ENCODE measurements at places on chromosomes 12 and 14. TPM values are rescaled to one million over a fixed set of nuclear protein-coding genes. Genes with fewer than 3 reads are reported as not detected.
A peak's percentile ranks its signal among the peaks of the same experiment; 100 is the strongest.

The IGFBP6 gene
- total RNA-seq, result 2.3 TPM

- peak; percentile 74 for DNase-seq
These were observed 2.7 kb downstream of the CMTM5 start for GRCh38 chr14:23379366-23380196.

The CLIP1 gene
- 61.5 TPM for total RNA-seq

- no peak for DNase-seq
These were observed 1.2 kb upstream of the FGD4 start for GRCh38 chr12:32398181-32398580.

DNA sequence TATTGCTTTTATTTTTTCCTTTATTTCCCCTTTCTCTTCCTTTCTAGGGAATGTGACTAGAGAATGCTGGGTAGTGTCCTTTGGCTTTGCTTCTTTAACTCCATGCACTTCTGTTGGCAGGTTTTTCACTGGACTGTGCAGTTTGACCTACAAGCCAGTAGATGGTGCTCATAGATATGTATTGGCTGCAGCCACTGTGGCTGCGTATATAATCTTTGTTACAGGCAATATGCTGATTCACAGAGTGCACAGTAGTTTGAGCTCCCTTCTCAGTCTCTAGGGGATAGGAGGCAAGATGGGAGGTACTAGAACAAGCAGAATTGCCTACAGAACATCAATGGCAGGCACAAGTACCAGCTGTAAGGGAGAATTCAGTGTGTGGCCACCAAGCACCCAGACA, 503.5 kb downstream of the LRFN5 start:
- DNase-seq, result no peak

The DEPDC4 gene
- total RNA-seq, result 2.0 TPM

GRCh38 chr12:84421103-84421502, 491.5 kb downstream of the SLC6A15 start:
- no peak for DNase-seq

GRCh38 chr12:76646366-76646765, 86.8 kb upstream of the OSBPL8 start:
- DNase-seq, result no peak

The LHX5 gene
- total RNA-seq, result not detected

GRCh38 chr14:21069388-21070082, 569 bp upstream of the ARHGEF40 start:
- DNase-seq, result no peak

The TRIM9 gene
- 1.7 TPM for total RNA-seq

GRCh38 chr14:95774265-95775160, 60.6 kb upstream of the TCL1A start:
- DNase-seq, result peak; percentile 37

DNA sequence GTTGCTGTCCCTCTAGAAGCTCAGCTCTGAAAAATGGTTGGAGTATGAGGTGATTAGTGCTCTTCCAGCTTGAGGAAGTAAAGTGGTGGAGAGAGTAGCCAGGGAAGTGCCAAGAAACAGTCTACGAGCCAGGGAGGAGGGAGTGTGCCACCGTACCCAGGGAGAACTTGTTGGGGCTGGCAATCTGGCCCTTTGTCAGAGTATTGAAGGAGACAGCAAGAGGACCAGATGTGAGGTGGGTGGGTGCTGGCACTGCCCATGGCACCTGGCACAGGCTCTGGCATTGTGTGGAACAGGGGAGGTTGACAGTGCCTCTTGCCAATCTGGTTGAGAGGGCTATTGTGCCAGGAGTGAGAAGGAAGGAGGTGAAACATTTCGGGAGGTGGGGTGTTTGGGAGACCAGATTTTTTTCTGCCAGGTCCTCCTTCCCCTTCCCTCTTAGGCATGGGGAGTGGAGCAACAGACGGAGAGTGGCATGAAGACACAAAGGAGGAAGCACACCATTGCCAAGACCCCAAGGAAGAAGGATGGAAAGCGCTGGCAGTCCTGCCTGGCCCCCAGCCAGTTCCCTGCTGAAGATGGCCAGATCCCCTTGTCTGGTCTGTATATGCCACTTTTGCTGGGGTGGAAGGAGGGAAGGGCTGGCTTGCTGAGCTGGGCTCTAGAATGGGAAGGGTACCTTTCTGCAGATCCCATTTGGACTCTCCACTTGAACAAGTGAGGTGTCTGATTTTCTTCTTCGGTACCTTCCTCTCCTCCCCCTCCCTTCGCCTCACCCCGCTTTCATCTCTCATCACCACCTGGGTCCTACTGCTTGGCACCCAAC, 37.5 kb downstream of the ZFHX2 start:
- no peak for DNase-seq

DNA sequence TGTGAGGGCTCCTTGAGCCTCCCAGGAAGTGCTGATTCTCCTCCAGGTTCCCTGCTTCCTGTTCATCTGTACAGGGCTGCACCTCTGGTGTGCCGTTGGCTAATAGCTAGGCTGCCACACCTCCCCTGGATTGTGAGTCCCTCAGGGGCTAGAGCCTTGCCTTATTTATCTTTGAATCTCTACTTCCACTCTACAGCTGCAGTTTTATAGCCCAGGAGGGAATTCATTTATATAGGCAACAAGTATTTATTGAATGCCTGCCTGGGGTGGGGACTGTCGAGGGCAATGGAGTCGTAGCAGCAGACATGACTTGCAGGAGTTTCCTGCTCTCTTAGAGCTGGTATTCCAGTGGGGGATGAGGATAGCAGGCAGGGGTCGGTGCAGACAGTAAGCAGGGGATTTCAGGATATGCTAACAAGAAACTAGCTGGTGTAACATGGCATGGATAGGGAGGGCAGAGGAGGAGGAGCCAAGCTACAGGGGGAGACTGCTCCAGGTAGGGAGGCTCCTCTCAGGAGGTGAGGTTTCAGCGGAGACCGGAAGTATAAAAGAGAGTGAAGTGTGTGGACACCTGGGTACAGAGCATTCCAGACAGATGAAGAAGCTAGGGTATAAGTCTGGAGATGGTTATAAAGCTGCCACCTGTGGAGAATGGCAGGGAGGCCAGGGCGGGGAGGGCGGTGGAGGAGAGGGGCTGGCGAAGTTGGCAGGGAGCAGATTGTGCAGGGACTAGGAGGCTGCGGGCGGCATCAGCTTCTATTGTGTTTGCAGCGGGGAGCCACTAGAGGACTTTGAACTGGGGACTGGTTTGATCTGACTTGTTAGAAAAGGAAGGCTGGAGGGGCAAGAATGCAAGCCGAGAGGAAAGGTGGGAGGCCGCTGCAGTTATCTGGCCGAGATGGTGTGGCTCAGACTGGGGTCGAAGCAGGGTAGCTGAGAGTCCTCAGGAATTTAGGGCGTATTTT, 17.2 kb downstream of the USP30 start:
- no peak for DNase-seq

GRCh38 chr12:42422785-42423184, 96.8 kb downstream of the PPHLN1 start:
- DNase-seq, result no peak

DNA sequence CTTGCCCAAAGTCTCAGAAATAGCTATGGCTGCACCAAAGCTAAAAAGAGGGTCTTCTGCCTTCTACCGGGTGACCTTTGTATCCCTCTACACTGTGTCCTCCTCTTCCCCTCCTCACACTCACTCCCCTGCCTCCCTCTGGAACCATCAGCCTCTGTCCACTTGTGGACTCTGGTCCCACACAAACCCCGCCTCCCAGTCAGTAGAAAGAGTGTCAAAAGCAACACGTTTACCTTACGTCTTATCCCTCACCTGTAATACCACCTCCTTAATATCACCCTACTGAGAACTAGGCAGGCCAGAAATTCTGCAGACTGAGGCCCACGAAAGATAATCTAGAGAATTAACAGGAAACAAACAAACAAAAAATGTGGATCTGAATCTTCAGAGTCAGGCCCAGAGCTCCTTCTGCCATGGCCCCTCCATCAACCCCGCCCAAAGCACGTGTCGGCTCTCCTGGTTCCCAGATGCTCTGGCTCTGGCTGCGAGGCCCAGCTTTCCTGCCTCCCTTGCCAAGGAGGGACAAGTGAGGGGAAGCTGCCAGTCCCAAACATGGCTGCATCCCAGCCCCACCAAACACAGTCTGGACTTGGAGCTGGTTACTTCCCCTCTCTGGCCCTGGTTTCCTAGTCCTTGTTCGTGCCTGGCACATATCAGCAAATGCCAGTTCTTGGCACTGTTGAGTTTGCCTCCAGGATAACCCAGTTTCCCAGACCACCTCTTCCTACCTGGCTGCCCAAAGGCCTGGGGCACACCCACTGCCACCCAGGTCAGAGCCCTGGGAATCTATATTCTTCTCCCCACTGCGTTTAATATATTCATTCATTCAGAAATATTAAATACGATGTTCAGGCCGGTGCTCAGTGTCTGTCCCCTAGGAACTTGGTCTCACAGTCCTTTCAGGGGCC, 2.7 kb downstream of the ACTN1 start:
- no peak for DNase-seq

GRCh38 chr14:99880651-99881420, 87.6 kb downstream of the EML1 start:
- DNase-seq, result no peak

GRCh38 chr12:99035803-99036202, 390.7 kb downstream of the APAF1 start:
- no peak for DNase-seq

- DNase-seq, result no peak
These were observed 90.2 kb downstream of the KDM2B start for GRCh38 chr12:121490401-121491281.

- no peak for DNase-seq
These were observed 75.3 kb downstream of the GARIN6 start for GRCh38 chr12:99722690-99723486.

DNA sequence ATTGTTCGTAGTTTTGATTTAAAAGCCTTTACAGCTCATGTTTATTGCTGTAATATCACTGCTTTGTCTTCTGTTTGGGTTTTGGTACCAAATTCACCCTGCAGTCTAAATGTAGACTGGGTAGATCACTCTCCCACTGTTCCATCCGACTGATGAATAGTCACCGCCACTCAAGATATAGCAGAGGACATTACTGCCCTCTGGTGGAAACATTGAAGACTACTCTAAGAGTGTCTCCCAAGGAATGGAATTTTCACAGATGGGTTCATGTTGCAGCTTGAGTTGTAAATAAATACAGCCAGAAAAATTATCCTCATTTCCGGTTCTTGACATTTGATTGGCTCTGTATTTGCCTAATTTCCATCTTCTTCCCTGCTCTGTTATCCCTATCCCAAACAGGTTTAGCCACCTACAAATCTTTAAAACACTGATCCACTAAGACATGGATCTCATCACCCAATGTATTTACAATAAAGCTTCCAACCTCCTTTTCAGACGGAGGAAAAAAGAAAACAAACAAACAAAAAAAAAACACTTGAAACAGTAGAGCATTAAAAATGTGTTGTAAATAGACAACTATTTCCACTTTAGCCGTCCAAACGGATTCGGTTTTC, 198.3 kb upstream of the CPNE8 start:
- no peak for DNase-seq

DNA sequence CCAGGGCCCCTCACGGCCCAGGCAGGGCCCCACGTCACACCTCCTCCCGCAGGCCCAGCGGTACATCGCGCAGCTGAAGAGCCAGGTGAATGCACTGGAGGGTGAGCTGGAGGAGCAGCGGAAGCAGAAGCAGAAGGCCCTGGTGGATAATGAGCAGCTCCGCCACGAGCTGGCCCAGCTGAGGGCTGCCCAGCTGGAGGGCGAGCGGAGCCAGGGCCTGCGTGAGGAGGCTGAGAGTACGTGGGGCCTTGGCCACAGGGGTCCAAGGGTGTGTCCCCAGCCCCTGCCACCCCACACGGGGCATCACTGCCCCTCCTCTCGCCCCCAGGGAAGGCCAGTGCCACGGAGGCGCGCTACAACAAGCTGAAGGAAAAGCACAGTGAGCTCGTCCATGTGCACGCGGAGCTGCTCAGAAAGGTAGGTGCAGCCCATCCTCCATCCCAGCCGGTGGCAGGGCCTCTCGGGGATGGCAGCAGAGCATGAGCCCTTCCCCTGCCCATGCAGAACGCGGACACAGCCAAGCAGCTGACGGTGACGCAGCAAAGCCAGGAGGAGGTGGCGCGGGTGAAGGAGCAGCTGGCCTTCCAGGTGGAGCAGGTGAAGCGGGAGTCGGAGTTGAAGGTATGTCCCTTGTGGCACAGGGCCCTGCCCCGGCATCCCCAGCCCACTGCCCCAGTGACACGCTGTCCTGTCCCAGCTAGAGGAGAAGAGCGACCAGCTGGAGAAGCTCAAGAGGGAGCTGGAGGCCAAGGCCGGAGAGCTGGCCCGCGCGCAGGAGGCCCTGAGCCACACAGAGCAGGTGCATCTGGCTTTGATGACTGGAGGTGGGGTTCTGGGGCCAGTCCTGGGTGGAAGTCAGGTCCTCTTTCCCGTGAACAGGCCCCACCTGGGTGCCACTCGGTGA, 20.9 kb downstream of the HIP1R start:
- DNase-seq, result no peak

DNA sequence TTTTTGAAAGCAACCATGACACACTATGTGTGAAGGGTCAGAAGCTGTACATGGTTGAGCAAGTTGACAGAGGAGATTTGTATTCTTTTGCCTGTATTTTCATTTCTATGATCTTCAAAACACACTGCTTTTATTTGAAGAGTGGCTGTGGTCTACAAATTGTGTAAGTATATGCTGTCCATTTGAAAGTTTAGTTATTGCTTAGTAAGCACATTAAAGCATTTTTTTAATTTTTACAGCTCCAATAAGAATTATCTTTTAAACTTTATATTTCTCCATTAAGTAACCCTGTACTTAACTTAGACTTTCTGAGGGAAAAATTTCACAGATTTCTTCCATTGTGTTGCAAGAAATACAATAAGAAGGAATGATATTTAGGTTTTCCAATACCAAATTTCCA, 915.2 kb downstream of the SLC6A15 start:
- DNase-seq, result no peak

DNA sequence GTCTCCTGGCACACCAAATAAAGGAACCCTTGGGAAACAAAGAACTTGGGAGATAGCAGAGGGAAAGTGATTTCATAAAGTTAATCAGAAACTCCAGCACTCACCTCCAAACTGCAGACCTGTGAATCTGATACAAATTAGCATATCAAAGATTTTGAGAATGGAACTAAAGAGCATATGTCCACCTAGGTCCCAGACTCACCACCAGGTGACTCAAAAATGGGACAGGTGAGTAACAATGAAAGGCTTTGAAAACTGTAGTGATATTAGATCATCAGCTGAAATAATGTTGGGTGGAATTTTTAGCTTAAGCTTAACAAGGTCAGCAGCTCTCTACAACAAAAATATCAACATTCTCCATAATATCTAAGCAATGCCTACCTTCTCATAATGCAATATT, 214.8 kb downstream of the RERGL start:
- DNase-seq, result no peak

All from activated naive CD8-positive, alpha-beta T cell treated with anti-CD3 and anti-CD28 coated beads, Interleukin-2, amount 10 ng/mL, durations not matched to agents 7 days and 5 days (primary cell).